ENCODE measurements at places on chromosomes 11 and 22. TPM values are rescaled to one million over a fixed set of nuclear protein-coding genes. Genes with fewer than 3 reads are reported as not detected.
A peak's percentile ranks its signal among the peaks of the same experiment; 100 is the strongest.

DNA sequence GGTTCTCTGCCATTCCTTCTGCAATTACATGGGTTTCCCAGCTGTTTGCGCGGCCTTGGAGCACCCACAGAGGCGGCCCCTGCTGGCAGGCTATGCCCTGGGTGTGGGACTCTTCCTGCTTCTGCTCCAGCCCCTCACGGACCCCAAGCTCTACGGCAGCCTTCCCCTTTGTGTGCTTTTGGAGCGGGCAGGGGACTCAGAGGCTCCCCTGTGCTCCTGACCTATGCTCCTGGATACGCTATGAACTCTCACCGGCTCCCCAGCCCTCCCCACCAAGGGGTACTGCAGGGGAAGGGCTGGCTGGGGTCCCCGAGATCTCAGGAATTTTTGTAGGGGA is 2.6 kb downstream of the RCE1 start:
- no peaks in the 10 kb centered on the region for H3K36me3 ChIP-seq
- no peak for DNase-seq
- no peak overlapping the region for H3K27ac ChIP-seq
- H3K4me3 ChIP-seq: no peak overlapping the region
- peaks cover 35% of the 10 kb centered on the region for H3K4me1 ChIP-seq
- H3K27me3 ChIP-seq: no peaks in the 10 kb centered on the region

GRCh38 chr11:2398664-2399355 is 1.7 kb upstream of the TSSC4 start:
- H3K4me1 ChIP-seq: peaks cover 16% of the 10 kb centered on the region
- DNase-seq: no peak
- peak overlapping the region; percentile 98 for H3K4me3 ChIP-seq
- no peaks in the 10 kb centered on the region for H3K27me3 ChIP-seq

DNA sequence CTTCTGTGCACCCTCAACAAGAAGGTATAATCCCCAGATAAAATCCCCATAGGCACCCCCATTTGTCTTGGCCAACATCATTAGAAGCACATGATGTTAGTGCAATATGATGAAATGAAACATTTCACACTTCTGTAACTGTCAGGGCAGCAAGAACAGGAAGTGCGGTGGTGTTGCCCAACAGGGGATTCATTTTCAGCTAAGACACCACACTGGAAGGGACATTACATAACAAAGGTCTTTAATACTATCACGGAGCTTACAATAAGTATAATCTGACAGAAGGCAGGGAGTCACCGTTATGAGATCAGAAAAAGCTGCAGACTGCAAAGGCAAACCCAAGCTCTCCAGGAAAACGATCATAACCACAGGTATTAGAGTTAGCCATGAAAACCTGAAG is 2.0 kb downstream of the OR52W1 start:
- no peaks in the 10 kb centered on the region for H3K36me3 ChIP-seq
- no peak overlapping the region for H3K4me3 ChIP-seq
- no peaks in the 10 kb centered on the region for H3K27me3 ChIP-seq
- DNase-seq: peak; percentile 87
- H3K4me1 ChIP-seq: peaks cover 59% of the 10 kb centered on the region

- peaks cover 84% of the 10 kb centered on the region for H3K36me3 ChIP-seq
- H3K27me3 ChIP-seq: no peaks in the 10 kb centered on the region
- H3K27ac ChIP-seq: no peak overlapping the region
- no peak for DNase-seq
- peaks cover 15% of the 10 kb centered on the region for H3K4me1 ChIP-seq
These were observed 36.8 kb downstream of the BRD1 start for GRCh38 chr22:49790912-49791311.

DNA sequence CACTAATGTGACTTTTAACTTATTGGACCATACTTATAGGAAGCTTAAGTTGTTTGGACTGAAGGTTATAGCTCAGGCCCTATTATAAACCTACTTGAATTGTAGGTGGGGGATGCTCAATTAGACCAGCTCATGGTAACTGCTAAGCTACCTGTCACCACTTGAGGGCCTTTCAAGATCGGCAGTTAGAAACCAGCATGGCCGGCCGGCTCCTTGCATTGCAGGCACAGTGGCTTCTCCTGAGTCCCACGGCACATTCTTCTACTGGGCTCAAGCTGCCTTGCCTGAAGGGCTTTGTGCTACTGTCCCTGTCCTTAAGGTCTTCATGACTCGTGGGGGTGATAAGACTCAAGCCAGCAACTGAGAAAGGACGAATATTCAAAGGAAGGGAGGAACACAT is 70.8 kb downstream of the TBC1D22A start:
- no peak for DNase-seq
- H3K27me3 ChIP-seq: no peaks in the 10 kb centered on the region
- H3K36me3 ChIP-seq: no peaks in the 10 kb centered on the region
- H3K27ac ChIP-seq: no peak overlapping the region
- H3K4me3 ChIP-seq: no peak overlapping the region
- H3K4me1 ChIP-seq: peaks cover 12% of the 10 kb centered on the region

OR56A1 gene
- 0.03 TPM for total RNA-seq

MPZL3 gene
- total RNA-seq: 13.2 TPM

IGSF22 gene
- total RNA-seq: 0.52 TPM

Measured in left lung (tissue), 14 donors.